IPS-NIHi11 (cell line): ENCODE measurements at places on chromosomes 11 and 22.

DNA sequence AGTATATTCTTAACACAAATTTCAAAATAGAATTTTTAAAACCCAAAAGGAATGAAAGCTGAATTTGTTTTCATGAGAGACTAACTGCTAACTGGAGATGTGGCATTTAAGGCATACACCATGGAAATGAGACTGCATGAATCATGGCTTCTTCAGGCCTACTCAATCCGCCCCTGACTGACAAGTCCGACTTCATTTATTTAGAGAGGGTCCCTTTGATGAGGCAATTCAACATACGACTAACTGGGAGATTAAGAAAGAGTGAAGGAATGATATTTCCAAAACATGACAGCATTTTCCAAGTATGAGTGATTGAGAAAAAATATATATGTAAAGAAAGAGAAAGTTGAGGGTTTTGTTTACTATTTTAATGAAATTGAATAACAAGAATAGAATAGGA, 720.1 kb downstream of the DLG2 start:
- no peak for DNase-seq

DNA sequence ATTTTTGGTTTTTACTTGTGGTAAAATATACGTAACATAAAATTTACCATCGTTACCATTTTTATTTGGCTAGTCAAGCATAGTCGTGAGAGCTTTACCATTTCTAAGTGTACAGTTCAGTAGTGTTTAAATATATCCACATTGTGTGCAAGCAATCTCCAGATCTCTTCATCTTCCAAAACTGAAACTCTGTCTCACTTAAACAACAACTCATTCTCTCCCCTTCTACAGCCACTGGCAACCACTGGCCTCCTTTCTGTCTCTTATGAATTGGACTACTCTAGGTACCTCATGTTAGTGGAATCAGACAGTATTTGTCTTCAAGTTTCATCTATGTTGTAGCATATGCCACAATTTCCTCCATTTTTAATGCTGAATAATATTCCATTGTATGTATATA, 37.4 kb downstream of the SMC1B start:
- DNase-seq: no peak

DNA sequence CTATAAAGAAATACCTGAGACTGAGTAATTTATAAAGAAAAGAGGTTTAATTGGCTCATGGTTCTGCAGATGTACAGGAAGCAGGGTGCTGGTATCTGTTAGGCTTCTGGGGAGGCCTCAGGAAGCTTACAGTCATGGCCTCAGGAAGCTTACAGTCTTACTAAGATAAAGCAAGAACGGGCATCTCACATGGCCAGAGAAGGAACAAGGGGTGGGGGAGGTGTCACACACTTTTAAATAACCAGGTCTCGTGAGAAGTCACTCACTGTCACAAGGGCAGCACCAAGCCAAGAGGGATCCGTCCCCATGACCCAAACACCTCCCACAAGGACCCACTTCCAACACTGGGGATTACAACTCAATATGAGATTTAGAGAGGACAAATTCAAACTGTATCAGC, 192.8 kb upstream of the B3GAT1 start:
- no peak for DNase-seq

DNA sequence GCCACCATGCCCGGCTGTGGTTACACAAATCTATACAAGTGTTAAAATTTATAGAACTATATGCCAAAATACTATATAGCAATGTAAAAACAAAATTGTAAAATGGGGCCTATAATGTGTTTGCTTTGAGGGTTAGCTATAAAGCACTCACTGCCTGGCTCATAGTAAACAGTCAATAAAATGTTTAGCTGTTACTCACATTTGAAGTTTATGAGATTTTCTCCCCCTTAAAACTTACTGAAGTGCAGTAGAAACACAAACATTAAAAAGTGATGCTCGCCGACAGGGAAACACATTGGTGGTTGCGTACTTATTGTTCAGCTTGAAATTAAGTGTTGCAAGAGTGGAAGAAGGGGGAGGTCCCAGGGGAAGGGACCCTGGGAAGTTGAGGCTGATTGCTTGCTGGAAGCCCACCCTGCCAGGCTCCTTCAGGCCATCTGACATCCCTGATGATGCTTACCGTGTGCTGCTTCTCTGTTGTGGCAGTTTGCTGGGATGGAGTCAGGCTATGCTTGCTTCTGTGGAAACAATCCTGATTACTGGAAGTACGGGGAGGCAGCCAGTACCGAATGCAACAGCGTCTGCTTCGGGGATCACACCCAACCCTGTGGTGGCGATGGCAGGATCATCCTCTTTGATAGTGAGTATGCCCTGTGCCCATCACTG, 52.1 kb downstream of the KREMEN1 start:
- no peak for DNase-seq

DNA sequence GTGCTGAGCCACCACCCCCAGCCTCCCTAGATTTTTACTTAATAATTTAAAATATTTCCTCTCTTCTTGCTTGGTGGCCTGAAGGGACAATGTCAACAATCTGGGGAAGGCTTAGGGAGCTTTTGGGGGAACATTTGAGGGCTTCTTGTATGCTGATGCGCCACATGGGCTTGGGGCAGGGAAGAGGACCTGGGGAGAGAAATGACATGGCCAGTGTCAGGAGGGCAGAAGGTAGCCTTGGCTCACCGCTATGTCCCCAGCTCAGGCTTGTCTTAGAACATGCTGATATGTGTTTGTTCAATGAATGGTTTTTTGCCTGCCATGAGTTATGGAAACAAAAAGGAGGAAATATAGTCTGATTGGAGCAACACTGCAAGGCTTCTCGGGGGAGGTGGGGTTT, 51.6 kb downstream of the ST14 start:
- DNase-seq: no peak

- no peak for DNase-seq
These were observed 62.2 kb downstream of the PKNOX2 start for GRCh38 chr11:125226706-125227105.

GRCh38 chr11:60111793-60112192, 23.3 kb downstream of the MS4A2 start:
- DNase-seq: no peak

- no peak for DNase-seq
These were observed 15.3 kb upstream of the NELL1 start for GRCh38 chr11:20654038-20654437.

DNA sequence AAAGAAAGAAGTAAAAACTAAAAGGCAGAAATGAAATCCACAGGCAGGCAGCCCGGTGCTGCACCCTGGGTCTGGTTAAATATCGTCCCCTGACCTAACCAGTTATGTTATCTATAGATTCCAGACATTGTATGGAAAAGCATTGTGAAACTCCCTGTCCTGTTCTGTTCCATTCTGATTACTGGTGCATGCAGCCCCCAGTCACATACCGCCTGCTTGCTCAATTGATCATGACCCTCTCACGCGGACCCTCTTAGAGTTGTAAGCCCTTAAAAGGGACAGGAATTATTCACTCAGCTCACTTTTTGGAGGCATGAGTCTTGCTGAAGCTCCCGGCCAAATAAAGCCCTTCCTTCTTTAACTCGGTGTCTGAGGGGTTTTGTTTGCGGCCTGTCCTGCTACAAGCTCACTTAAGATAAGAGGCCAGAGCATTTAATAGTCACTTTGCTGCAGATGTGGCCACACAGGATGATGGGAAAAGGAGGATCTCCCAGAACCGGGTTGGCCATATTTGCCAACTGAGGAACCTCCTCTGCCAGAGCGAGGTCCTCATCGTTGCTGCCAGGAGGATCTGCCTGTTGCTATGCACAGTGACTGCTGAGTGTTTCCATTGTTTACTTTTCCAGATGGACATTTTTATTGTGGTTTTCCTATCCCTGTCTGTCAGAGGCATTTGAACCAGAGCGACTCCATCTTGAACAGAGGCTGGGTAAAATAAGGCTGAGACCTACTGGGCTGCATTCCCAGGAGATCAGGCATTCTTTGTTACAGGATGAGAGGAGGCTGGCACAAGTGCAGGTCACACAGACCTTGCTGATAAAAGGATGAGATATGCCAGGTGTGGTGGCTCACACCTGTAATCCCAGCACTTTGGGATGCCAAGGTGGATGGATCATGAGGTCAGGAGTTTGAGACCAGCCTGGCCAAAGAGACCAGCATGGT, 10.2 kb downstream of the C11orf96 start:
- DNase-seq: no peak

DNA sequence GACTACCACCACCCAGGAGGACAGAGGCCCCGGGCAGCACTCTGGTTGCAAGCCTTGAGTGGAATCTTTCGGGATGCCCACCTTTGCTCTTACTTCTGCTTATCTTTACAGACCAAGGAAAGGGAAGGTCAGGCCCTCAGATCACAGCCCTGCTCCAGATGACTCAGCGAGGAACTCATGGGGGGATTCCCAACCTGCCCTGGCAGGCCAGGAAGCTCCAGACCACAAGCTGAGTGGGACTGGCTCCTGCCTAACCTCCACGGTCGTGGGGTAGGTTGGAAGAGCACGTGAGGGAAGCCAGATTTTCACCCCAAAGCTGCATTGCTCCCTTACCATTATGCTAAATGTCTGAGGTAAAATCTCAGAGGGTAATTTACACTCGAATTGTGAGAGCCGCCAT, 11.8 kb downstream of the TBC1D10A start:
- DNase-seq: no peak

GRCh38 chr11:101397979-101398378, 185.8 kb downstream of the TRPC6 start:
- no peak for DNase-seq

DNA sequence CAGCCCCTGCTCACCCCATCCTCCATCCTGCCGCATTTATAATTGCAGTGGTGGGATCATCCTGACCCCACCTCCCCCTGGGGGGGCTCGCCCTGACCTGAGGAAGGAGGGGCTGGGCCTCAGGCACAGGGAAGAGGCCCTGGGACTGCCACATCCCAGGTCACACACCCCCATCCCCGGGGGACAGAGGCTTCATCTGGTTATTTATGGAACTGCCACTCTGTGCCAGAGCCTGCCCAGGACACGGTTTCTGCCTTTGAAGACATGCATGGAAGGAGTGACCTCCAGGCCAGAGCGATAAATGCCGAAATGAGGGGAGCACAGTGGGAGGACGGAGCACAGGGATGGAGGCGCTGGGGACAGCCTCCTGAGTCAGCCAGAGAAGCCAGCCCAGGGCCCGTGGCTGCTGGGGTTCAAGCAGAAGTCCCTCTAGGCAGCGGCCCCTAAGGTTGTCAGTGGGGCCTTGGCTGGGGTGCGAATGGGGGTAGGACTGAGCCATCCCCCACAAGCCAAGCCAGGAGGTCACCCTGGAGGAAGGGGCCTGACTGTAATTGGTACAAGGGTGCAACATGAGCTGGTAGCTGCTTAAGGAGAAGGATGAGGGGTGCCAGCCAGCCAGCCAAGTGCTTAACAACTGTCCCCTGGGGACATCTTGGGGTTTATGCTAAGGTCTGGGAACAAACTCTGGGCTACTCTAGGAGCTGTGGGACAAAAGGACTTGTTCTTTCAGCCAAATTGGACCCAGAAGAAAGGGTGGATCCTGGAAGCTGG, 51.4 kb upstream of the SHISAL1 start:
- no peak for DNase-seq

- DNase-seq: no peak
These were observed 56.1 kb downstream of the AASDHPPT start for GRCh38 chr11:106133529-106133928.

DNA sequence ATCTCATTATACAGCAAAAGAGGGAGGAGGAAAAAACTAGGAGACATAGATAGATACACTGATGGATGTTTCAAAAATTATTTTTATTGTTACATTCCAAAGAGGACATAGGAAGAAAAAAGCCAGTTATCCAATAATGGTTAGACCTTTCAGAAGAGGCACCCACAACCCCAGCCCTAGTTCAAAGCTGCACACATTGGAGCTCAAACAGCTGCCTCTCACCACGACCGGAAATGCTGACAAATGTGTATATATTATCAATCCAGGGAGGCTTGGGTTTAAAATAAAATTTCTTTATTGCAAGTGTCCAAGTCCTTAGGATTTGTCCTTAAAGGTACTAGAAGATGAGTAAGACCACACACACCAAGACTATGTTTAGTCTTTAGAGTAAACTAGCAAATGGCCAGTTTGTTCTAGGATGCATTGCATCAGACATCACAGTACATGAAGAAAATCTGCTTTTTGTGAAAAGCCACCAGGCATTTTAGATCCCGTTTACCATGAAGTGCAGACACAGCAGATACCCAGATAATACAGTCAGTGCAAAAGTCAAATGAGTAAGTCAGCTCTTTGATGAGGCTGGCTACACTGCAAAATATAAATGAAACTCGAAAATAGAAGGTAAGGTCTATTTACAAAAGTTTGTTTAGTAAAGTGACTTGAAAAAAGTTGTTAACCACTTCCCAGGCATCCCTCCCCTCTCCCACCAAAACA, 4.6 kb upstream of the ASCL3 start:
- DNase-seq: no peak

DNA sequence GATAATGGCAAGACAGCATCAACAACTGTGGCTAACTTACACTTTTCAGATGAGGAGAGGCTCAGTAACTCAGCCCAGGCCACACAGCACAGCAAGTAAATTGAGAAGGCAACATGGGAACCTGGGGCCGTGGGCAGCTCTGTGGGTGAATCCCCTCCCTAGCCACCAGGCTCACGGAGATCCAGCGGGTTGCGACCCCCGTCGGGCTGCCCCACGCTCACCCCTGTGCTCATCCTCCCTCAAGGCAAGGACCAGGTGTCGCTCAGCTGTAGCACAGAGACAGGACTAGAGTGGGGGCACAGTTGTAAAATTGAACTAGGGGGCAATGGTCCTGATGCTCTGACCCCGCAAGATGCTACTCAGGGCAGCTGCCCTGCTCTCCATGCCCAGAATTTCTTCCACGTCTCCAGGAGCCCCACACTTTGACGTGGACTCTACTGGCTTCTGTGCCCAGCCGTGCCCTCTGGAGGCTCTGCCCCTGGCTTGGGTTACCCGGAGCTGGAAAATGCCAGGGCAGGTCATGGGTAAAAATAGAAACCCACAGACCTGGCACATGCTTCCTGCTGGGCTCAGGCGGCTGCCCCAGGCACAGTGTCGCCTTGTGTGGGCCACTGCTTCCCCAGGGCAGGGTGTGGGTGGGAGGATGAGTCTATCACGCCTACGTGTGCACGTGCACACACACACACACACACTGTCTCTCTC, 9.0 kb downstream of the TUBA8 start:
- DNase-seq: no peak

- no peak for DNase-seq
These were observed 1228.6 kb downstream of the LRRC4C start for GRCh38 chr11:40230821-40231220.

GRCh38 chr11:124610295-124610694, 933 bp upstream of the PANX3 start:
- no peak for DNase-seq

GRCh38 chr11:19092850-19093249, 24.1 kb upstream of the ZDHHC13 start:
- DNase-seq: no peak

GRCh38 chr11:88100151-88100550, 75.1 kb downstream of the RAB38 start:
- no peak for DNase-seq

- no peak for DNase-seq
These were observed 25.1 kb upstream of the USP47 start for GRCh38 chr11:11816511-11817314.

- peak; percentile 57 for DNase-seq
These were observed at the start of gene NCR3LG1 for GRCh38 chr11:17351510-17352176. NCR3LG1 (plus strand) TSS chr11:17351800; CDS start chr11:17351970, 170 bp downstream.

GRCh38 chr11:112227471-112227870, 1.2 kb downstream of the PTS start:
- DNase-seq: no peak
